ENCODE measurements at places on chromosomes 3 and 15. TPM values are rescaled to one million over a fixed set of nuclear protein-coding genes. Genes with fewer than 3 reads are reported as not detected.

GRCh38 chr3:65758876-65759598 is 279.7 kb downstream of the MAGI1 start:
- no peaks in the 10 kb centered on the region for H3K27me3 ChIP-seq
- H3K4me1 ChIP-seq: no peaks in the 10 kb centered on the region
- no peak overlapping the region for H3K4me3 ChIP-seq
- no peak for DNase-seq

DNA sequence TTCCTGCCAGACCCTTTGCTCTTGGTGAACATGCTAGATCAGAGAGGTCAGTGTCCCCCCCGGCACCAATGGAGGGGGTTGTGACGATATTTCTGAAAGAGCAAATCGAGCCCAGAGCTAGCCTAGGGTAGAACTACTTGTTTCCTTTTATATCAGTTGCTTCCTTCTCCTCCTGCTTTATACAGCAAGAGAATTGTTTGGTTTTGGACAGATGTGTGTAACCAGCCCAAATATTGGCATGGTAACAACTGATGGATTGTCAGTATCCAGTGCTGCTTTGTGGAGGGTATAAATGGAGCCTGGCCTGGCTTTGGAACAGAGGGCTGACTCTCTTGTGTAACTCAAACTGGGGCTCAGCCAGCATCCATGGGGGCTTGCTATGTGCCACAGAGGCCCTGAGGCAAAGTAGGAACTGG is 27.2 kb downstream of the SNX1 start:
- DNase-seq: no peak
- H3K4me1 ChIP-seq: no peaks in the 10 kb centered on the region
- no peak overlapping the region for H3K27ac ChIP-seq

DNA sequence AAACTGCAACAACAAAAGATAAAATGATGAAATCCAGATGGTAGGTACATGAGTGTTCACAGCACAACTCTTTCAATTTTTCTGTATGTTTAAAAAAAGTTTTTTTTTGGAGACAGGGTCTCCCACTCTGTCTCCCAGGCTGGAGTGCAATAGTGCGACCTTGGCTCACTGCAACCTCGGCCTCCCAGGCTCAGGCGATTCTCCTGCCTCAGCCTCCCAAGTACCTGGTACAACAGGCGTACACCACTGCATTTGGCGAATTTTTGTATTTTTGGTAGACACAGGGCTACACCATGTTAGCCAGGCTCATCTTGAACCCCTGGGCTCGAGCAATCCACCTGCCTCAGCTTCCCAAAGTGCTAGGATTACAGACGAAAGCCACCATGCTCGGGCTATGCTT is 18.6 kb downstream of the LRRFIP2 start:
- no peak overlapping the region for H3K27ac ChIP-seq
- H3K36me3 ChIP-seq: no peaks in the 10 kb centered on the region
- H3K27me3 ChIP-seq: no peaks in the 10 kb centered on the region
- H3K4me3 ChIP-seq: no peak overlapping the region

- H3K27me3 ChIP-seq: no peaks in the 10 kb centered on the region
- no peaks in the 10 kb centered on the region for H3K4me1 ChIP-seq
- H3K4me3 ChIP-seq: no peak overlapping the region
- no peaks in the 10 kb centered on the region for H3K36me3 ChIP-seq
Observed at GRCh38 chr3:189513281-189514117, 117.7 kb upstream of the TP63 start.

DNA sequence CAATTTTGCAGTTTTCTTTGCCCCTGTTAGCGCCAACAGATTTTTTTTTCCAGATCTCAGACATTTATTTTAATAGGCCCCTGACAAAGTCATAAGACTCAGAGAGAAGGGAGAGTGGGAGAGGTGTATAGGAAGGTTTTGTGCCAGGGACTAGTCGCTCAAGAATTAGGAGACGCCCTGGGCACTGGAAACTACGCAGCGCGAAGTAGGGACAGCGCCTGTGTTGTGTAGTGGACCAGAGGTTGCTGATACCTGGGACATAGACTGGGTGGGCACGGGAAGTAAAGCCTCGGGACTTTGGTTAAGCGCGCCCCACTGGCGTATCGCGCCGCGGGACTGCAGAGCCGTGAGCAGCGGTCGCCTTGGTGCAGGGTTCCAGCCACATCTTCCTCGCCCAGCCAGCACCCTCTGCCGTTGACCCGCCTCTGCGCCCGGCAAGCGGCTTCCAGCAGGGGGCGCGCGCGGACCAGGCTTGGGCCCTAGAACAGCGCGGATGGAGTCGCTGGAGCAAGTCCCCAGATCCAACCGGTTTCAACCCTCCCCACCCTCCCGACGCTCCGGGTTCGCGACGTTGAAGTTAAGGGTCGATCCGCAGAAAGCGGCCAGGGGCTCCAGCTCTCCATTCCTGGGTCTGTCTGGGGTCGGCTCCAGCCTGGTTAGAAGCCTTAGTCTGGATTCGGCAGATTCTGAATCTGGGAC is 3.0 kb upstream of the ISLR2 start:
- peak overlapping the region; percentile 21 for H3K4me3 ChIP-seq
- peaks cover 85% of the 10 kb centered on the region for H3K27me3 ChIP-seq
- no peaks in the 10 kb centered on the region for H3K36me3 ChIP-seq
- H3K27ac ChIP-seq: no peak overlapping the region
- DNase-seq: peak; percentile 88

DNA sequence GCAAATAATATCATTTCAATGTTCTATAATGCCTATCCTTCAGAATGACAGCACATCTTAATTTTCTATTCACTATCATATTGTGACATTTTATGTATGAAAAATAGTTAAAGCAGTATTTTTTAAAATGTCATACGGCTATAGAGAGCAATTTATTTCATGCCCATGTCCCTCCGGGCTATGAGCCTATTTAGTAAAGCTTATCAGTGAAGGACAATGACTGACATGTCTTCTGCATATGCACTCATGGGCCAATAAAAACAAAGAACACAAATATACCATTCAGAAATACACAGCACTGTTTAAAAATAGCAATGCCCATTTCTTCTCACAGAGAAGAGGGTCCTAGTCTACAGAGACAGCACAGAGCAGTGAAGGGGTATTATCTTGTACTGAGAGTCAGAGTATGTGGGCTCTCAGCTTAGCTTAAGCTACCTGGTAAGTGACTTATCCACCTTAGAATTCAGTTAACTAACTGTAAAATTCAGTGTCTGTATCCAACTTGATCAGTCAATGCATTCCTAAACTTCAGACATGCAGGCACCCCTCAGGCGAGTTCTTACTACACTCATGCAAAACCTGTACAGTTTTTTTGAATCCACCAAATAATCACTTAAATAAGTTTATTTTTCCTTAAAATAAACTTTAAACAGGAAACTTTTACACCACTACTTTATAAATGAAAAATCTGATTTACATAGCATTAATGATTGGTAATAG is 9.0 kb downstream of the GOLIM4 start:
- no peaks in the 10 kb centered on the region for H3K36me3 ChIP-seq
- H3K4me3 ChIP-seq: no peak overlapping the region
- peaks cover 28% of the 10 kb centered on the region for H3K4me1 ChIP-seq

GRCh38 chr3:43885908-43886618 is 195.3 kb downstream of the ABHD5 start:
- H3K27me3 ChIP-seq: no peaks in the 10 kb centered on the region
- H3K4me3 ChIP-seq: no peak overlapping the region
- DNase-seq: no peak
- no peaks in the 10 kb centered on the region for H3K4me1 ChIP-seq
- H3K36me3 ChIP-seq: no peaks in the 10 kb centered on the region
- no peak overlapping the region for H3K27ac ChIP-seq

TIMP4 gene
- total RNA-seq: 47.9 TPM

CATSPER2 gene
- total RNA-seq: 7.6 TPM
